ENCODE measurements at places on chromosomes 12 and 14.
A peak's percentile ranks its signal among the peaks of the same experiment; 100 is the strongest.

DNA sequence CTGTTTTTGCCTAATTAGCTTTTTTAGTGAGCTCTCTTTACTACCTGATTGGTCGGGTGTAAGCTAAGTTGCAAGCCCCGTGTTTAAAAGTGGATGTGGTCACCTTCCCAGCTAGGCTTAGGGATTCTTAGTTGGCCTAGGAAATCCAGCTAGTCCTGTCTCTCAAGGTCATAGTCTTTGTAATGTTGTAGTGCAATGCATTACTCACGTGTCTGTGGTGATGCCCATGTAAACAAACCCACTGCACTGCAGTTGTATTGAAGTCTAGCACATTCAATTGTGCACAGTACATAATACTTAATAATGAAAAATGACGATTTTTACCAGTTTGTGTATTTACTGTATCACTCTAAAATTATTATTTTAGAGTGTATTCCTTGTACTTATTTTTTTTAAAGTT, 335.5 kb downstream of the NUAK1 start:
- no peak for DNase-seq

GRCh38 chr12:96986883-96987523, 79.9 kb downstream of the NEDD1 start:
- DNase-seq = no peak

- DNase-seq = no peak
Measured at GRCh38 chr12:104219361-104219892, 3.8 kb downstream of the TXNRD1 start.

DNA sequence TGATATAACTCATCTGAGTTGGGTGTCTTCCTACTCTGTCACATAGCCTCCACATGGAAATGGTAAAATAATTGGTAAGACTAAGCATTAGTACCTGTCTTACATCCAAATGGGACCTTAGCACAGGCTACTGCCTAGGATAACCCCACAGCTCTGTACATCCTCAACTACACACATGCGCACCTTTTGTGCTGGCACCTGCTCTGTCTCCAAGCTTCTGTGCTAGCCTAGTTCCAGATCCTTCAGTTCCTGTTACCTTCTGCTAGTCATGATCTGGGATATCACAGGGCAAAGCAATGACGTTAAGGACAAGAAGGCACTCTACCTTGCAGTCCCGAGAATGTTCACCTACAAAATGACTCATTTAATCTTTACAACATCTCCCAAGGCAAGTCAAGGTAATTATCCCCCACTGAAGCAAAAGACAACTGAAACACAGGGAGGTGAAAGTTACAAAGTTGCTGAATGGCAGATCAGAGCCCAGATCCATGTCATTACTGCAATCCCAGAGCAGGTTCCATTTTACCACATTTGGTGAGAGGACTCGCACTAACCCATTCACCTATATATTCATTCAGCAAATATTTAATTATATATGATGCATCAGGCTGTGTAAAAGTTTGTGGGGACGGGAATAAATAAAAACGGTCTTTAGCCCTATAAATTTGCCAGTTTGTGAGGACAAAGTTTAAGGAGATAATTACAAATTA, 61.7 kb downstream of the PPM1H start:
- DNase-seq = peak; percentile 86

DNA sequence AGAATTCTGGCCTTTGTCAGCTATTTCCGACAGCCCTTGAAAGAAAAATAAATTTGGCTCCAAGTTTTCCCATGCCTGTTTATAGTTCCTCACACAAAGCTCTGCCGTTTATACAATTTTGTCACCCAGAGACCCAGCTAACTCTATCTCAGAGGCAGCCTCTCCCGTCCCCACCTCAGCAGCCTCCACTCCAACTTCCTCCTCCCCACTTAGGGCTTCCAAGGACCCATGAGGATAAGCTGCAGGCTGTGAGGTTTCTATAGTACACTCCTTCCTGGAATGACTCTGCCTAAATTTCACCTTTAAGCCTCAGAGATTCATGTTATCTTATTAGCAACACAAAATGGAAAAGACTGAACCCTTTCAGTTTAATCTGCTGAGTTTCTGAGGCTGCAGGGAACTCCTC, 71.8 kb downstream of the TTC9 start:
- no peak for DNase-seq

- DNase-seq = no peak
Measured at GRCh38 chr14:100374876-100375265, 51.7 kb downstream of the SLC25A47 start.

DNA sequence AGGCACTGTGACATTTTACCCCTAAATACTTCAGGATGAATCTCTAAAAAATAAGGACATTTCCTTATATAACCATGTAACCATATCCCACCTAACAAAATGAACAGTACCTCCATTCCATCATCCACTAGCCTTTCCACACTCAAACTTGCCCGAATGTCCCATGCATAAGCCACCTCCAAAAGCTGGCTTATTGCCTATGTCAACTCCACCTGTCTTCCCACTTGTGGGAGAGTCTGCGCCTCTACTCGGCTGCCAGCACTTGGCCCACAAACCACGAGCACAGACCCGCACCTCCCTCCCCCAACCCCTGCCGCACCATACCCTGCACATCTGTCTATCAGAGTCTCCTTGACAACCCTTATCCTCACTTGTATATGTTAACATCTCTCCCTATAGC, 165.8 kb downstream of the CALM1 start:
- no peak for DNase-seq

- DNase-seq = peak; percentile 90
Measured at GRCh38 chr12:79547735-79548609, 142.8 kb downstream of the PAWR start.

DNA sequence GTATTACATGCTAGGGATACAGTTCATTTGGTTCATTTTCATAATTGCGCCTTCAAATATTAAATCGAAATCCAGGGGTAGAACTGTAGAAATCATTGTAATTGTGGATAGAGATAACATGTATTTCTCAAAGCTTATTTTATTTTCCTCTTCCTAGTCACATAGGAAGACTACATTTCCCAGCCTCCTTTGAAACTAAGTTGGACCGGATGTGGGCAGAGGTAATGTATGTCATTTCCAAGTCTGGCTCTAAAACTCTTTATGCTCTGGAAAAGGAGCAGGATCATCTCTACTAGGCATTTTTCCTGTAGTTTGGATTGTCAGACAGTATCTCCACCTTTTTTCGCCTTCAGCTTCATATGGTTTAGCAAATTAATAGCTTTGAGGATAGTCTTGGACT, 70.1 kb upstream of the CRY1 start:
- DNase-seq = no peak

DNA sequence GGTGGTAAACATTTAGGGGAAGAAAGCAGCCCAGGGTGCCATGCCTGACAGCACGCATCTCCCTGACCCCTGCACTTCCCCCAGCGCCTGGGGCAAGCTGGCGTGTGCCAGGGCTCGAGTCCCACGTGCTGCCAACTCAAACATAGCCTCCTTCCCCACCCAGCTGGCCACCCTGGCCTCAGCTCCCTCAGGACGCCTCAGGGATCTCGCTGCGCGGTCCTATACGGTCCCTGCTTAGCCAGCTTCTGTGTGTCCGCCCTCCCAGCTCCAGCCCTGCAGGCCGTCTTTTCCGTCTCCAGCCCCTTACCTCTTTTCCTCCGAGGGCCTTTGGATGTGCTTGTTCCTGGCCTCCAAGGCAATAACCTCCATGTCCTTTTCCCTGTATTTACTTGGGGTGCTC, 71.0 kb downstream of the TESC start:
- DNase-seq = no peak

DNA sequence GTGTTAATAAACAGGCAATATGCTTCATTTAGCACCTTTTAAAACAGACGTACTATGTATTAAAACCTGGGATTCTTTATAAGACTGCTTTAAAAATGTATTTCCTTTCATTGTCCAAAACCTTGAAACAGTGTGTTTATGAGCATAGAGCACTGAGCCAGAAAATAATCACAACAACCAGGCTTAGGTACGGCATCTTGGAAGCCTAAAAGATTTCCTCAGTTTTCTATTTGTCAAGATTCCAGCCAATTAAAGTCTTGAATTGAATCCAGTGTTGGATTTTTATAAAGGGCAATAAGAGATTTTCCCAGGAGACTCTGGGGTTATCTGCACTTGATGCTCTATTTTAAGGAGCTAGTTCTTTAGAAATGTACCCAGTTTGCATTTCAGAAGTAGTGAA, 80.3 kb downstream of the GRIP1 start:
- DNase-seq = no peak
